HTR-8/SVneo (cell line): ENCODE measurements at places on chromosomes 2 and 18.

DNA sequence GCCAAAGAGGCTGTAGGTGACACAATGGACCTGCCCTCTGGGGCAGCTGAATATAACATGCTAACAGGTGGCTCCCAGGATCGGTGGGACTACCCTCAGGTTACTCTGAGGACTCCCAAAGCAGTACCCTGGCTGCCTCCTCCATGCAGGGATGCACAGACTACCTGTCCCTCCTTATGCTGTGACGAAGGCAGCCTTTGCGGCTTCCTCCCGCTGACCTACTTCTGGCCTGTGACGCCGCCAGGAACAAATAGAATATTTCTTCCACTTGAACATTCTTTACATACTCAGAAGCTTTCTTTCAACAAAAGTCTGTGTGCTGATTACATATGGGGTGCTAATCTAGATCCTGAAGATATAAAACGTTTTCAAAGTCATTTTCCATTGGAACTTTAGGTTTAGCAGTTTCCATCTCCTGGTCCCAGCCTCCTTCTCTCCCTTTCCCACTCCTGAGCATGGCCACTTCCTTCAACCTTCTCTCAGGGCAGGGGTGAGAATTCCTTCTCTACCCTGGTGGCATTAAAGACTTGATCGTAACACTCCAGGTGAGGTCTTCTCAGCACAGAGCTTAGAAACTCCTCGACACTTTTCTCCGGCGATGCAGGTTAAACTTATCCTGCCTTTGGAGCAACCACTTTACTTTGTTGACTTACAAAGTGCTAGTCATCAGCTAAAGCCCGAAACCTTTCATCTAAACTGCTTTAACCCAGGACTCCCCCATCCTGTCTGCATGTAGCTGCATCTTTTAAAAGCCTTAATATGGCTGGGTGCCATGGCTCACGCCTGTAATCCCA lies 58.9 kb upstream of the STK17B start:
- DNase-seq: no peak

DNA sequence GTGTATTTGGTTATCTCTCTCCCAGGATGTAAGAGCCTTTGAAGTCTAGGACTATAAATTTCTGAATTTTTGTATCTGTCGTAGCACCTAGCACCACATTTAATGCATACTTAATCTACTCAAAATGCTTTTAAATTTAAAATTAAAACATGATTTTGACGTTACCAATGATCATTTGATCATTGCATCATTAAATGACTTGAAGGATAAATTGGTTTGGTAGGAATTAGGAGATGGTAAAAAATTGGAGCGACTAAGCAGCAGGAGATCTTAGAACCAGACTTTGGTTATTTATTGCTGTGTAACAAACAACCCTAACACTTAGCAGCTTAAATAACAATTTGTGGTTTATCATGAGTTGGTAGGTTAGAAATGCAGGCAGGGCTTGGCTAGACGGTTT lies 84.9 kb downstream of the MYO3B start:
- DNase-seq: no peak

GRCh38 chr2:136129601-136130000 lies 11.7 kb upstream of the CXCR4 start:
- no peak for DNase-seq

DNA sequence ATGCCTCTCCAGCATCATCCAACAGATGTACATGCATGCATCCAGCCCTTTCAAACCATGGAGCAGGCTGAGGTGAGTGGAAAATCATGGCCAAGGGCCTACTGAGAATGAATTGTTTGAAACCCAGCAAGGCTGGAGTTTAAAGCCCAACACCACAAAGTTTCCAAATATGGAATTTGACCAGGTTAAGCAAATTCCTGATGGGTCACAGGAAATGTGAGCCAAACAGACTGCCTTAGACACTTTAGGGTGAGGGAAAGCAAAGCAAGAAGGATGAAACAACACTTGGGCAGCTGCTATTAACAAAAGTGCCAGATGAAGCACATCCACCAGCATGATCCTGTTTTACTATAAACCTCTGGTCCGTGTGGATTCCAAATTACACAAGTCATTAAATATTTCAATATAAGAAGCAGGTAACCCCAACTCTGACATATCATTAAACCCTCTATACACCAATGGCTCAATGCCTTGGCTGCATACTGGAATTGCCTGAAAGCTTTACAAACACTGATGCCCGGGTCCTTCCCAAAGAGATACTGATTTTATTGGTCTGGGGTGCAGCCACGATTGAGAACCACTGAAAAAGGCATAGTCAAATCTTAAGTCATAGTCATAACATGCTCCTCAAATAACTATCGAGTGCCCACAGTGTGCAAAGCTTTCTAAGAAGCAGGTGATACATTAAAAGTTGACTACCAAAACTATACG lies 9.1 kb downstream of the KLF7 start:
- DNase-seq: no peak
